Activated effector memory CD4-positive, alpha-beta T cell treated with Interleukin-2 at 50 U/mL for 16 hours (primary cell): ENCODE measurements at places on chromosomes 2 and 18.
A peak's percentile ranks its signal among the peaks of the same experiment; 100 is the strongest.

DNA sequence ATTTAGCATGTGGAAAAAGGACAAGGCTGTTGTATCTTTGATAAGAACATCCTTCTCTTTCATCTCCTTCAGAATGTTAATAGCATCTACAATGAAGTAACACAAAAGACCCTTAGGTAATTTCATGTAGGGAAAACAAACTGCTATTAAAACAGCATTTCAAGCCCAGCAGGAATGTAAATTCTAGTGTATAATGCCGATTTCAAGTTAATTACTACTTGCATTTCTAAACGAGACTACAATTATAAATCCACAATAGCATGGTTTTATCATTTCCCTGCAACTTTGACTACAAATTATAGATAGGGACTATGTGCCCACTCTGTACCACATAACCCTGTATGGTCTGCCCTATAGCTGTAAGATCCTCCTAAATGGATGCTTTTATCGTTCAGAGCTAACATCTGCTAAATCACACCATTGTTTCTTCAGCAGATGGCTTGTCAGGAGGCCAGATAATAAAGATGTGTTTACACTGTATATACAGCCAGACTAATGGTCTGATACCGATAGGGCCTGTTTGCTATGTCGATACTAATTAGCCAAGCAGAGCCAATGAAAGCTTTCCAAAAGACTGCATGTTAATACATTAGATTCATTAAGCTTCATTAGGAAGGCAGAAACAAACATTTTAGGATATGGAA is 51.9 kb downstream of the LRPPRC start:
- no peak for DNase-seq

DNA sequence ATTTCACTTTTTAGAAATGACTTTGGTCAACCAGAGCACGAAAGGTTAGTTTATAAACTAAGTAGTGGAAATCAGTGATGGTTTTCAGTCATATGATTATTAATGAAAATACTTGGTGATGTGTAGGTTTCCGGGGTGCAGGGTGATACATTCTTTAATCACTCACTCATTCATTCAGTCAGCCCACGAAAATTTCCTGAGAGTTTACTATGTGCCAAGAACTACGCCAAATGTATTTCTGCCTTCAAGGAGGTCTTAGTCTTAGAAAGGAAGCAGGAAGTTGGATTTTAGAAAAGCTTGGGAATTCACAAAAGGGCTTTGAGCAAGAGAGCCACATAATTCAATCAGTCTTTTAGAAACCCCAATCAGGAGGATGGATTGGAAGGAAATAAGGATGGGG is 543.6 kb downstream of the PLCL1 start:
- DNase-seq, result no peak

DNA sequence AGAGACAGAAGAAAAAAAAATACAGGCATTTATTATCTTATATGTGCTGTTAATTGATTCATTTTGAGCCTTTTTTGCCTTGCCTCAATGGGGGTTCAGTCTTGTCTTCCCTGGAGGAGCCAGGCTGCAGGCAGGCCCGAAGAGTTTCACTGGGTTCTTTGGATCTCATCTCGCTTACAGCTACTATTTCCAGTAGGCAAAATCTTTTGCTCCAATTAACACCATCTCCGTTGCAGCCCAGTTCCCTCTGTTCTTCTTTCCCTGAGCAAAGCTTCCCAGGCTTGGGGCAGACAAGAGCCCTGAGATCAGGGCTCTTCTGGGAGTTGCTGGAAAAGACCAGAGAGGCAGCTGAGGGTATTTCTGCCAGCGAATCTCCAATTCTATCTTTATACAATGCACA is 168.8 kb upstream of the CELF4 start:
- DNase-seq, result no peak

GRCh38 chr2:60335533-60336237 is 217.8 kb downstream of the BCL11A start:
- DNase-seq, result no peak

DNA sequence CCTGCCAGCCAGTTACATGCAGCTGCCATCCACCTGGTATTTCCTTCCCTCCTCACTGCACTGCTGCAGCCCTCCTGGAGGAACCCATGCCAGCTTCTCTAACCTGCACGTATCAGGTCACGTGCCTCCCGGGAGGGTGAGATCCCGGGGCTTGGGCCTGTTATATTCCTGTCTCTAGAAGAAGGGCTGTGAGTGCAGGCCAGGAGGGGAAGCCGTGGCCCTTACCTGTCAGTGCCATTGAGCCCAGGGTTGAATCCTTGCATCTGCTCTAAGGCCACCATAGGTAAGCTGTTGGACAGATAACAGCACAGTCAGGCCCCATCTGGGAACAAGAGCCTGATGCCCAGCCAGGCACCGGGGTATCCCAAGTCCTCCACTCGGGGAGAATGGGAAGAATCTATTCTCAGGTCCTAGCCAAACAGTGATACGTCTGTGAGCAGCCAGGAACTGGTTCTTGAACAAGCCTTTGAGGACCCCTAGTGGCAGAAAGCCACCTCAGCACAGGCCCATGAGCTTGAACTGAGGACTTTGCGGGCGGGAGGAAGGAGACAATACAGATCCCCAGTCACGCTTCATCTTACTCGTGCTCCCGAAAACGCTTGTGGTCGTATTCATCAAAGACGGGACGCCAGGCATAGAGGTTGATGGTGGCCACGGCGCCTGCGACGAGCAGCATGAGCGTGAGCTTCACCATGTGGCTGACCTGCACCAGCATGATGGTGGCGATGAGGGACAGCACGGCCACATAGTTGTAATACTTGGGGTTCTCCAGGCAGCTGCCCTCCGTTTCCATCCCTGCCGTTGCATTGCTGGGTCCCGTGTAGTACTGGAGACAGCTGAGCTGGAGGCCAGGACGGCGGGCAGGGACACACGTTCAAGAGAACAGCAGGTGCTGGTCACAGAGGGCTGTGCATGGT is 34.4 kb downstream of the CENPO start:
- DNase-seq, result peak; percentile 59

GRCh38 chr2:137659616-137660015 is 304.7 kb upstream of the HNMT start:
- DNase-seq, result no peak

DNA sequence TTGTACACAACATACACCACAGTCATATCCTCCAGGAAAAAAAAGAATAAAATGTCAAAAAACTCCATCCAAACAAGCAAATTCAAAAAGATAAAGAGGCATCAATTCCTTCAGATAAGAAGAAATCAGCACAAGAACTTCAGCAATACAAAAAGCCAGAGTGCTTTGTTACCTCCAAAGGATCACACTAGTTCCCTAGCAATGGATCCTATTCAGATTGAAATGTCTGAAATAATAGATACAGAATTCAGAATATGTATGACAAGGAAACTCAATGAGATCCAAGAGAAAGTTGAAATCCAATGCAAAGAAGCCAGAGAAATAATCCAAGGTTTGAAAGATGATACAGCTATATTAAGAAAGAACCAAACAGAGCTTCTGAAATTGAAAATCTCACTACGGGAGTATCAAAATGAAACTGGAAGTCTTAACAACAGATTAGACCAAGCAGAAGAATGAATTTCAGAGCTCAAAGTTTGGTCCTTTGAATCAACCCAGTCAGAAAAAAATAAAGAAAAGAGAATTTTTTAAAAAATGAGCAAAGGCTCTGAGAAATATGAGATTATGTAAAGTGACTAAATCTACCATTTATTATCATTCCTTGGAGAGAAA is 80.6 kb downstream of the TRABD2A start:
- no peak for DNase-seq

DNA sequence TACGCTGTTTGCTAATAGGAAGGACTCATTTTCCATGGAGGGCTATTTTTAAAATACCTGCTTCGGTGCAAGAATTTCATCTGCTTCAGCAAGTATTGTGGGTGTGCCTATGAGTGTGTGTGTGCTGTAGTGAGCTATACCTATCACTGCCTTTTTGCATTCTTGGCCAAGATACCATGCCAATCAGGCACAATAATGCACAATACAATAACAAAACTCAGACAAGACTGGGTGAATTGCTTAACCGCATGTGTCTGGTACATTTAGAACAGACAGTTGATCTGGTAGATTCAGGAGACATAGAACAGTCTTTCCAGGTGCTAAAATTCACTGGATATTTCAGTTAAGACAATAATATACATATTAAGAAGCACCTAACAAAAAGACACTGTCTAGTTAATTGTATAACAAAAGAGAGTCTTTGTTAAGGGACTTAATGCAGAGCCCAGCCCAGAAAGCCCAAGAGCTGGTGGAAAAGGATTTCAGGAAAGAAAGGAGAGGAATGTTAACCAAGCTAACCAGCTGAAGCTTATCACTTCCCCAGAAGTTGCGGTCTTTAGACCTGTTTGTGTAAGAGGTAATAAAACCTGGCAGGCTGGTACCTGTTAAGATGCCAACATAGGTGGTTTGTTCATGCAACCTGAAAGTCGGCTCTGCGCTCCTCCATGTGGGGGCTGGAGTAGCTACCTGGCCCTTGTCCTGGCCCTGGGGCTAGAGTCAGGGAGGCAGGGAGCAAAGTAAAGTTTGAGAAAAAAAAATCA is 153.3 kb upstream of the RBMS1 start:
- no peak for DNase-seq

DNA sequence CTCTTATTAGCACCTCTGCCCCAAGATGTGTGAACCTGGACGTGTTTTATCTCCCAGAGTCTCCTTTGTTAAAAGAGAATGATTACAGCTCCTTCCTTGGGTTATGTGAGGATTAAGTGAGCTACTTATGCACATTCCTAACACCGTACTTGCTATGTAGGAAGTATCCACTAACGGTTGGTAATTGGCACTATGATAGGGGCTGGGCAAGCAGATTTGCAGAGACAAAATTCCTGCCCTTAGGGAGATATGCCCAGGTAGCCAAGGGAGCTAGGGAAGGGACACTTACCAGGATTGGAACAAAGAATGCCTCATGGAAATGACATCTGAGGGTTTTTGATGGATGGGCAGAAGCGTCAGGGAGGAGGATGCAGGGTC is 11.5 kb upstream of the ALPK2 start:
- DNase-seq, result no peak

DNA sequence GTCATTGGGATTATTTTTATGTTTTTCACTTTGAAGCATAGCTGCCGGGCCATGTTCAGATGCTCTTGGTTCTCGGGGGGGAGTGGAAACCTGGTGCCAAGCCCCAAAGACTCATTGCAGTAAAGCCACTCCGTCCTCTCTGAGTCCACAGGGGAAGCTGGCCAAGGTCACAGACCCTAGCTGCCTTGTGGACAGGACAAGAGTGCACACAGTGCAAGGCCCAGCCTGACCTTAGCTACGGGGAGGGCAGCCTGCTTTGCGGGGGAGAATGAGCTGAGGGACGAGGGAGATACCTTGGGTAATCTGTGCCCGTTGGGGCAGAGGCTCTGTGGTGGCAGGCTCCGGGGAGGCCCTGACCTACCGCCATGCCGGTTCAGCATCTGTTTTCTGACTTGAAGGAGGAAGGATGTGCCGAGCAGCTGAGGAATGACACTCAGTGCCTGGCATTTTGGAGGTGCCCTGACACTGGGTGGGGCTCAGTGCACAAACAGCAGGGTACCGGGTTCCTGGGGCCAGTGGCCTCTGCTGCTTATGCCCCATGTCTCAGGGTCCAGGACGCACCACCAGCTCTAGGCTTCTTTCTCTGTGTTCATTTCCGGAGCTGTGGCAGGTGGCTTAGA is 87.2 kb downstream of the STPG4 start:
- no peak for DNase-seq

- DNase-seq, result no peak
Measured at GRCh38 chr2:23330214-23330613, 54.8 kb upstream of the KLHL29 start.

DNA sequence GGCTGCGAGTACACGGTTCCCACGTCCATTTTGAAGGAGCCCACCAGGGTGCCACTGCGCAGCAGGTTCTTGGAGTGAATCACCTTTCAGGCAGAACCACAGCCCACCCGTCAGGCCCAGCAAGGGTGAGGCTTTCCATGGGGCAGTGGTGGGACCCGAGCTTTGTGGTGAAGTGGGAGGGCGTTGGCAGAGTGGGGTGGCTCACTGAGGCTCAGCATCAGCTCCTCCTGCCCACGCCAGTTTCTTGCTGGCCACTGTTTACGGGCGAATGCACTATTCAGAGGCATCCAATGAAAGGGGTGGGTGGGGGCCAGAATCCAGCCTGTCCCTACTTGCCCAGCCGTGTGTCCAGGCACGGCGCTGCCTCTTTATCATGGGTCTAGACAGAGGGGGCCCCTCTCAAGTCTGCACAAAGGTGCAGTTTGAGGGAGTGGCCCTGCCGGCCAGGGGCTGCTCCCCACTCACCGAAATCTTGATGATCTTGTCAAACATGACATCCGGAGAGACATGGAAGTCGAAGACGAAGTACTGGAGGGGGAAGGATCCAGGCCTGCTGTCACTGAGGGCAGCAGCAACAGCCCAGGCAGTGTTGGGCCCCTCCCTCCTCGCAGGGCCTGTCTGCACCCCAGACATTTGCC is 11.4 kb upstream of the OTOF start:
- no peak for DNase-seq

GRCh38 chr2:205411558-205411957 is 270.7 kb upstream of the NRP2 start:
- DNase-seq, result no peak

- no peak for DNase-seq
Measured at GRCh38 chr2:71592181-71592711, 138.9 kb downstream of the DYSF start.

- no peak for DNase-seq
Measured at GRCh38 chr2:10094271-10094814, 14.1 kb upstream of the CYS1 start.

- no peak for DNase-seq
Measured at GRCh38 chr18:3995476-3996102, 459.5 kb downstream of the DLGAP1 start.

DNA sequence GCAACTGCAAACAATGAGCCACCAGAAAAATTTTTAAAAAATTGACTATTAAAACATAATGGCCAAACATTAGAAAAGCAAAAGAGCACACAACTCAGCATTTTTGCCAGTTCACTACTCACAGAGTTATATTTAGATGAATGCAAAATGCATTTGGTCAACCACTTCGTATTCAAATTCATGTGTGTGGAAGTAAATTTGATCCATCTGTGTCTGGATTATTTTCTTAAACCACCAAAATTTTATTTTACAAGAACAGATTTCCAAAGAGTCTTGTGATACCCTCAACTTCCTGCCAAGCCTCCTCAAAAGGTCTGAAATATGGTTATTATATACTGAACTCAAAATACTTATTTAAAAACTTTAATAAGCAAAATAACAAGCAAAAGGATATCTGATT is 57.4 kb downstream of the PPP1R1C start:
- no peak for DNase-seq

DNA sequence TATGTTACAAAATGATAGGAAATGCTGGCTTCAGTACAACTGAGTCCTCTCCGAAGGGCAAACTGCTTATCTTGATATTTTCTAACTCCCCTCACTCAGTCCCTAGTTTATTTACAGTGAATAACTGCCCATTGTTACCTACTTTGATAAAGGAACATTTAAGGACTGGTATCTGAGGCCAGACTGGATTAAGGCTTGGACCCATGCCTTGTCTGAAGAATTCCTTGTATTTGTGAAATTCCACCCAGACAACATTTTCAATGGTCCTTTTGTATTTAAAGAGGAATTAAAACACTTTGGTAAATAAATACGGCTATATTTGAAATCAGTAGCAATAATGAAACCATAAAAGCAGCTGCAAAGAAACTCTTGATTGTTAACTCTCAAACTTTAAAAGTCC is 58.3 kb downstream of the PELI1 start:
- DNase-seq, result no peak

GRCh38 chr2:105609746-105610402 is 134.8 kb upstream of the NCK2 start:
- no peak for DNase-seq

- DNase-seq, result no peak
Measured at GRCh38 chr2:234542742-234543141, 45.9 kb upstream of the ARL4C start.

GRCh38 chr2:38744399-38744780 is 6.8 kb downstream of the SRSF7 start:
- no peak for DNase-seq
